Hepatocyte (in vitro differentiated cells): ENCODE measurements at places on chromosomes 6 and 20. TPM values are rescaled to one million over a fixed set of nuclear protein-coding genes. Genes with fewer than 3 reads are reported as not detected.

- DNase-seq: no peak
Observed at GRCh38 chr6:36662380-36662779, 16.1 kb upstream of the CDKN1A start.

DNA sequence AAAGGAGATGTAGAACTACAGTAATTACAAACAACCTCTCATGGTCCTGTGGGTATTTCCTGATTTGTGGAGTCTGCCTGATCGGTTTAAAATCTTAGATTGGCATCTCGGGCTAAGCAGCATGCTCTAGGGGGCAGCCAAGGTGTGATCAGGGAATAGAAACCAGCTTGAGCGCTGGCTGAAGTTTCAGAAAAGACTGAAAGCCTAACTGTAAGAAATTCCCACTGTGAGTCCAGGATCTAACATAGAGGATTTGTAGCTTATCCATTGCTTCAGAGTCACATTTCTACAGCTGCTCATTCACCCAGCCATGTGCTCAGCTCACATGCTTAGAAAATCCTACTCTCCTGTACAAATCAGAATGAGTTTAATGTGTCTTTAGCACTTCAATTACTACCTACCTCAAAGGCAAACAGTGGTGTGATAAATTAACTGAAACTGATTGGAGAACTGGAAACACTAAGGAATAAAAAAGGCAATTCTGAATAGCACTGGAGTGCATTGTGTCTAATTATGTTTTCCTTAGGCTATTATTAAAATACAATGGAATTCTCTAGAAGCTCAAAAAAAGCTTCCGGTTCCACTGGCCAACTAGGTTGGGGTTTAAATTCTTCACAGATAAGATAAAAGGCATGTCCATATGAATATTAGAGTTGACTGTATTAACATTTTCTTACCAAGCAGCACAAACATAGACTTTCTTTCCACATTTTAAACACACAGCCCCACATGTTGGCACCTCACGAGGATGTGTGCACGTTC lies 73.8 kb upstream of the MPC1 start:
- no peak for DNase-seq

- DNase-seq: no peak
Observed at GRCh38 chr6:111242452-111242851, 155.1 kb downstream of the SLC16A10 start.

GRCh38 chr20:22492497-22492896 lies 91.9 kb downstream of the FOXA2 start:
- DNase-seq: no peak

GRCh38 chr6:53297004-53297403 lies 51.7 kb downstream of the ELOVL5 start:
- no peak for DNase-seq

Gene TMEM74B
- 5.5 and 7.3 TPM in 2 replicates for polyA plus RNA-seq

DNA sequence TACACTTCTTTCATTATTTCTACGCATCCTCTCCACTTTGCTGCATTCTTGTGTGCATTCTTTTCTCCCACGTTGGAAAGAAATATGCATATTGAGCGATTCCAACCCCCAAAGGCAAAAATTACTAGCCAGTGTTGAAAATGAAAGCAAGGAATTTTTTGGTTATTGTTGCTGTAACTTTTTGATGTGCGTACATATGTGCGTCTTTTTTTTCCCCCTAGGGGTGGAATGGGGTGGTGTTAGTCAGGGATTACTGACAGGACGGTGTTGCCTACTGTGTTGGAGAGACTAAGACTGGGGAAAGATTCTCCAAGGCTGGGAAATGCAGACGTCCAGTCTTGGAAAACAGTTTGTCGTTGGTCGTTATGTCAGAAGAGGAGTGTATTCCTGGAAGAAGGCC lies 44.2 kb upstream of the ESR1 start:
- no peak for DNase-seq
